ENCODE measurements at places on chromosomes 11 and 22. TPM values are rescaled to one million over a fixed set of nuclear protein-coding genes. Genes with fewer than 3 reads are reported as not detected.

Gene C11orf65
- total RNA-seq = under 0.01 TPM

Gene RNF121
- total RNA-seq = 18.3 TPM

Gene FREY1
- total RNA-seq = 0.77 TPM

Gene IGF2
- 0.60 TPM for total RNA-seq

Gene DEFB108B
- total RNA-seq = not detected

Gene KCNQ1OT1
- 0.54 TPM for total RNA-seq

Gene SCGB1D2
- total RNA-seq = not detected

Gene CCDC81
- under 0.01 TPM for total RNA-seq

Gene MPPED2
- 0.22 TPM for total RNA-seq

Gene P2RX3
- total RNA-seq = not detected

Gene TTC9C
- 27.8 TPM for total RNA-seq

Gene NEU3
- 5.4 TPM for total RNA-seq

Gene CALCA
- not detected for total RNA-seq

Gene LRRC74B
- not detected for total RNA-seq

Gene TEX54
- not detected for total RNA-seq

Gene SELENOH
- 85.4 TPM for total RNA-seq

Gene THRSP
- total RNA-seq = not detected

Gene CHADL
- 0.54 TPM for total RNA-seq

Gene TRPM5
- total RNA-seq = not detected

Gene SCARF2
- total RNA-seq = 5.7 TPM

Gene OR9I1
- not detected for total RNA-seq

Gene MAML2
- 10.1 TPM for total RNA-seq

Gene SCT
- total RNA-seq = not detected

Gene TMEM25
- 11.7 TPM for total RNA-seq

Measured in dermis lymphatic vessel endothelial cell (primary cell).